ENCODE measurements at places on chromosomes 5 and 9.

GRCh38 chr5:60101573-60101972, 208.0 kb upstream of the PDE4D start:
- DNase-seq: no peak

GRCh38 chr9:107853461-107853860, 363.9 kb upstream of the KLF4 start:
- DNase-seq: no peak

GRCh38 chr9:88800329-88800682, 191.0 kb upstream of the S1PR3 start:
- DNase-seq: no peak

GRCh38 chr5:66367814-66368541, 223.9 kb downstream of the SREK1 start:
- DNase-seq: no peak

DNA sequence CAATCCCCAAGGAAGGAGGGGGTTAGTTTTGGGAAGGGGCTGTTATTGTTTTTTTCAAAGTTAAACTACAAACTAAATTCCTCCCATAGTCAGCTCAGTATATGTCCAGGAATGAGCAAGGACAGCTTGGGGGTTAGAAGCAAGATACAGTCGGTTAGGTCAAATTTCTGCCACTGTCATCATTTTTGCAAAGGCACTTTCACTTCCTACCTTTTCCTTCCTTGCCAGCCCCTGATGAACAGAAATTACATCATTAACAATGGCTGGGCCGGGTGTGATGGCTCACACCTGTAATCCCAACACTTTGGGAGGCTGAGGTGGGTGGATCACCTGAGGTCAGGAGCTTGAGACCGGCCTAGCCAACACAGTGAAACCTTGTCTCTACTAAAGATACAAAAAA, 51.5 kb upstream of the HRH2 start:
- no peak for DNase-seq

DNA sequence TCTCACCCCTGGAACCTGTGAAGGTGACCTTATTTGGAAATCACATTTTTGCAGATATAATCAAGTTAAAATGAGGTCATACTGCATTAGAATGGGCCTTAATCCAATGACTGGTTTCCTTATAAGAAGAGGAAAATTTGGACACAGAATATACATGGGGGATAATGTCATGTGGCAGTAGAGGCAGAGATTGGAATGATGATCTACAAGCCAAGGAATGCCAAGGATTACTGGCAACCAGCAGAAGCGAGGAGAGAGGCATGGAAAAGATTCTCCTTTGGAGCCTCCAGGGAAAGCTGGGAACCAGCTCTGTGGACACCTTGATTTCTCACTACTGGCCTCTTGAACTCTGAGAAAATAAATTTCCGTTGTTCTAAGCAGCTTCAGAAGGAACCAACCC, 20.2 kb upstream of the CEP78 start:
- DNase-seq: no peak

GRCh38 chr5:135398160-135398854, 724 bp downstream of the MACROH2A1 start:
- DNase-seq: peak; percentile 39

DNA sequence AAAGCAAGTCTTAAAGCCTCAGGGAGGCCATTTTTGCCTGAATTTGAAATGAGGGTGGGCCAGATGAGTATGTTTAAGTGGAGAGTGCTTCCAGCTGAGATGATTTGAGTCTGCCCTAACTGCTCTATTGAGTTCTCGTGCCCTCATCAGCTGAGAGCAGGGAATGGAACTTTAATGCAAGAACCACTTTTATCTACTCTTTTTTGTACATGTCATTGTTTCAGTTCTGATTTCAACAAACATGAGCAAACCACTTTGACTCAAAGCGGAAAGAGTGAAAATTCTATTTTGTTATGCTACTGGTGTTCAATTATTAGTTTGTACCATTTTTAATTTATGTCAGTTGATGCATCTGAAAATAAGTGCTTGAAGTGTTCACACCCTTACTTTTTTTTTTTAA, 35.8 kb downstream of the DCAF10 start:
- no peak for DNase-seq

- DNase-seq: no peak
Observed at GRCh38 chr9:84218322-84218721, 122.2 kb downstream of the SLC28A3 start.

DNA sequence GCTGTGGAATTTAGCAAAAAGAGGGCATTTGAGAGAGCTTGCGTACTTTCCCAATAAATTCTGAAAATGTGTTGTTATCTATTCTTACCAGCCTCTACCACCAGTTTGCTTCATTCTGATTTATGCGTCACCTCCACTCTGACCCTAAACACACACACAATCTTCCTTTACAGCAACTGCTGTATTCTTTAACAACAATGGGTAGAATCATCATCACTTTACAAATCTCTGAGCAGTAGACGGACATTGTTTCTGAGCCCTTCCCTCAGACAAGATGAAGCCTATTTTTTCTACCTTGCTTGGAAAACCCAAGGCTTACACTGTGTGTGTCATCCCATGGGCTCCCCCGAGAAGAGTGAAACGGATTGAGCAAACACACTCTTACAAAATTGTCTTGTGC, 83.1 kb upstream of the RASA1 start:
- DNase-seq: no peak

All from suppressor macrophage (primary cell).